ENCODE measurements at places on chromosomes 6 and 20.

DNA sequence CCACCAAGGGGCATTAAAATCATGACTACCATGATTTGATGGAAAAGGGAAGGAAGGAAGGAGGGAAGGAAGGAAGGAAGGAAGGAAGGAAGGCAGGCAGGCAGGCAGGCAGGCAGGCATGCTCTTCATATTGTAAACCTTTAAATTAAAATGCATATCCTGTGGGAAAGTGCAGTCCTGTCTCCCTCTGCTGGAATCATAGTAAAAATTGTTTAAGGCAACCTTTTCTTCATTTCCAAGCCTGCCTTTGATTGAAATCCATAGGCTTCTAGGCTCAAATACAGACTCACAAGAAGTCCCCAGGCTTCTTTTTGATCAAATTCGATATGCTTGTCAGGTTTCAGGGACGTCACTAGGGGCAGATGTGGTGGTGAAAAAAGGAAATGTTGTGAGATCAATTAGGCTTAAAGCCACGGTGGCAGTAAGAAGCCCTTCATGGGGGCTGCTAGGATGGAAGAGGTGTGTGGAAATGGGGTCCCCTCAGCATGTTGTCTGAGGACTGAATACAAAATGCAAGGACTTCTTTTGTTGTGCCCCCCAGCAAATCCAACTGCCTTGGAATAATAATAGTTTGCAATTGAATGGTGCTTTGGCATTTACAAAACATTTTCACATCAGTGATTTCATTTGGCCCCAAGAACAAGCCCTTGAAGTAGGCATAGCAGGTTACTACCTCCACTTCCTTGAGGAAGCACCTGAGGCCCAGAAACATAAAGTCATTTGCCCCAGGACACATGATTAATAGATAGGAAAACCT, 25.6 kb upstream of the GABRR1 start:
- no peak for DNase-seq

GRCh38 chr6:157982102-157982562, 469 bp downstream of the SYNJ2 start:
- no peak for DNase-seq

DNA sequence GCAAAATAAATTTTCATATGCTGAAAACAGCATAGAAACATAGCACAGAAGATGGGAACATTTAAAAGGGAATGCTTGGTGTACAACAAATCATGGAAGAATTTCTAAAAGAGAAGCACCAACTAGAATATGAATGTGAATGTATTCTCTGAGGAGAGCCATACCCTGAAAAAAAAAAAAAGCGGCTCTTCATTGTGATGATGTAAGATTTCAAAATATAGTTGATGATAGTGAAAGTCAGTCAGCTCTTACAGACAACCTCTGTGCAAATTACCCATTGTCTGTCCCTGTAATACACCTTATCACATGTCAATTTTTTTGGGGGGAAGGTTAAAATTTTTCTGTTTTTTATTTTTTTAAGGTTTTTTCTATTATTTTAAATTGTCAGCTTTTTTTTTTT, 58.6 kb upstream of the PTCHD4 start:
- DNase-seq, result no peak

GRCh38 chr20:42706759-42707158, 482.9 kb downstream of the PTPRT start:
- DNase-seq, result no peak

DNA sequence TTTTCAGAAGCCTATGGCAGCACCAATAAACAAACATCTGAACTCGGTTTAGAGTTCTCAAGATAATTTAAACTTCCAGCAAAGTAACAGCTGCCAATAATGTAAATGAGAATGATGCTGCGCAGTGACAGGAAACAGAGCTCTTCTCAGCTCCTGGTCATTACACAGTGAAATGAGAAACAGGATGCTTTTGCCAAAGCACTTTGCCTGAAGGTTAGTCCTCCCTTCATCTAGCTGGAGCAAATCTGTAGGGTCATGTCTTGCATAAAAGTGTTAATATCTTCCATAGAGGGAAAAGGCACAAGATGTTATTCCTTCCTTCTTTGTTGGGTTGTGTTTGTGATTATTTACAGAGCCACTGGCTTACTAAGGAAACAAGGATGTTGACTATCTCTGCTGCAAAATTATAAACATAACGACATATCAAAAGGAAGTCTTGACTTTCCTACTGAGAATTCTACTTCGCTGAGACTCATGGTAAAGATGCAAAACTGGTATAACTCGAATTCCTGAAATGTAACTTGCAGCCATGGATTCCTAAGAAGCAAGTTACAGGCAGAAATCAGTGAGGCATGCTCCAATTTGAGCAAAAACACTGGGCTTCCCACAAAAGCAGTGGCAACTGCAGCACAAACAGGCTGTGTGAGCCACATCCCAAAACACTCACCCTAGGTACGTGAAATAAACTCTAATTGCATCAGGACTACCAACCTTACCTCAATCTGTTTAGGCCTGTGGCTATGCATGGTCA, 102.5 kb upstream of the BEND6 start:
- DNase-seq, result no peak

GRCh38 chr6:1018041-1018440, 293.9 kb upstream of the FOXQ1 start:
- DNase-seq, result no peak

GRCh38 chr20:56285496-56285895, 37.0 kb downstream of the MC3R start:
- DNase-seq, result no peak

GRCh38 chr20:58706150-58706892, 13.7 kb downstream of the NPEPL1 start:
- DNase-seq, result no peak

Measured in NCI-H1048 (cell line).